ENCODE measurements at places on chromosomes 5 and 9. TPM values are rescaled to one million over a fixed set of nuclear protein-coding genes. Genes with fewer than 3 reads are reported as not detected.

- no peak overlapping the region for H3K4me3 ChIP-seq
- H3K4me1 ChIP-seq, result no peaks in the 10 kb centered on the region
- H3K36me3 ChIP-seq, result no peaks in the 10 kb centered on the region
- DNase-seq, result no peak
- H3K27ac ChIP-seq, result no peak overlapping the region
- H3K27me3 ChIP-seq, result peaks cover 35% of the 10 kb centered on the region
Observed at GRCh38 chr5:52334367-52334766, 453.3 kb upstream of the ITGA1 start.

DNA sequence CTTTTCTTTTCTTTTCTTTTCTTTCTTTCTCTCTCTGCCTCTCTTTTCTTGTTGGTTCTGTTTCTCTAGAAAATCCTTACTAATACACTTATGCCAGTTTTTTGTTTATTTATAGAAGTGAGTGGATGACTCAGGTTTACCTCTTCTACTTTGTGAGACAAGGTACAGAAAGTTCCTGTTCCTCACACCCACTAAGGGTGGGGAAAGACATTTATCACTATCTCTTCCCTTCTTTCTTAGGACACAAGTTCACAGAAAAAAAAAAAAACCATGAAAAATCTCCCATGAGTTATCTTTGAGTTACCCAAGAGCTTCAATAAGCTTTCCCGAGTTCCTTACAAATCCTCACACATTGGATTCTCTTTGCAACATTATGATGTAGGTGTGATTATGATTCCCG, 60.9 kb upstream of the CD180 start:
- peak overlapping the region; percentile 22 for H3K4me3 ChIP-seq
- peaks cover 6% of the 10 kb centered on the region for H3K36me3 ChIP-seq
- DNase-seq, result peak; percentile 95
- peaks cover 44% of the 10 kb centered on the region for H3K4me1 ChIP-seq
- H3K27ac ChIP-seq, result peak overlapping the region; percentile 98
- no peaks in the 10 kb centered on the region for H3K27me3 ChIP-seq

- peak overlapping the region; percentile 70 for H3K27ac ChIP-seq
- H3K27me3 ChIP-seq, result no peaks in the 10 kb centered on the region
- peaks cover 6% of the 10 kb centered on the region for H3K36me3 ChIP-seq
- H3K4me3 ChIP-seq, result no peak overlapping the region
Observed at GRCh38 chr9:88583901-88584596, 49.1 kb downstream of the NXNL2 start.

GRCh38 chr9:127049044-127049443, 73.4 kb downstream of the ANGPTL2 start:
- H3K36me3 ChIP-seq, result no peaks in the 10 kb centered on the region
- no peaks in the 10 kb centered on the region for H3K27me3 ChIP-seq
- H3K27ac ChIP-seq, result peak overlapping the region; percentile 92
- DNase-seq, result peak; percentile 96
- peak overlapping the region; percentile 59 for H3K4me3 ChIP-seq

DNA sequence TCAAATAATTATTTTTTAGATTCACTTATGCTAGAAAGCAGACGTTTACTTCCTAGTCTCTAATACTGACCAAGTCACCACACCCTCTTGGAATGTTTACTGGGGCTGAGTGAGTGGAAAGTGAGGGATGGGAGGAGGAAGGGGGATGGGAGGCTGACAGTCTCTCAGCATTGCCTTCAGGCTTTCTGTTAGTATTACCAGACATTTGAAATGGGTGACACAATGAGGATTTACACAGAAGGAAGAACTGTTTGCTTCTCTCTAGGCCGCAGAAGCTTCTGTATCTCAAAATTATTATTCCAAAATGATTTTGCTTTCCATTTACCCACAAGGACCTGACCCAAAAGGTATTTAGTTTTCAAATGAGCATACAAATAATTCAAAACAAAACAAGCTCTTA, 232.8 kb upstream of the ZNF608 start:
- H3K4me1 ChIP-seq, result peaks cover 21% of the 10 kb centered on the region
- no peaks in the 10 kb centered on the region for H3K36me3 ChIP-seq
- DNase-seq, result no peak
- H3K4me3 ChIP-seq, result no peak overlapping the region

- no peak overlapping the region for H3K27ac ChIP-seq
- H3K4me3 ChIP-seq, result no peak overlapping the region
- H3K27me3 ChIP-seq, result no peaks in the 10 kb centered on the region
- no peak for DNase-seq
- no peaks in the 10 kb centered on the region for H3K36me3 ChIP-seq
Observed at GRCh38 chr9:93670208-93671019, 94.0 kb downstream of the PHF2 start.

- H3K4me3 ChIP-seq, result no peak overlapping the region
- H3K27me3 ChIP-seq, result peaks cover 49% of the 10 kb centered on the region
- H3K36me3 ChIP-seq, result no peaks in the 10 kb centered on the region
- H3K4me1 ChIP-seq, result peaks cover 6% of the 10 kb centered on the region
- no peak overlapping the region for H3K27ac ChIP-seq
Observed at GRCh38 chr9:37061768-37062167, 27.7 kb upstream of the PAX5 start.

- H3K4me1 ChIP-seq, result peaks cover 11% of the 10 kb centered on the region
- H3K27me3 ChIP-seq, result peaks cover 24% of the 10 kb centered on the region
- no peak overlapping the region for H3K27ac ChIP-seq
Observed at GRCh38 chr5:178115814-178116142, 2.4 kb downstream of the N4BP3 start.

- no peaks in the 10 kb centered on the region for H3K27me3 ChIP-seq
- no peak for DNase-seq
- H3K4me1 ChIP-seq, result no peaks in the 10 kb centered on the region
- H3K36me3 ChIP-seq, result no peaks in the 10 kb centered on the region
Observed at GRCh38 chr5:111556501-111556900, 44.2 kb upstream of the STARD4 start.

DNA sequence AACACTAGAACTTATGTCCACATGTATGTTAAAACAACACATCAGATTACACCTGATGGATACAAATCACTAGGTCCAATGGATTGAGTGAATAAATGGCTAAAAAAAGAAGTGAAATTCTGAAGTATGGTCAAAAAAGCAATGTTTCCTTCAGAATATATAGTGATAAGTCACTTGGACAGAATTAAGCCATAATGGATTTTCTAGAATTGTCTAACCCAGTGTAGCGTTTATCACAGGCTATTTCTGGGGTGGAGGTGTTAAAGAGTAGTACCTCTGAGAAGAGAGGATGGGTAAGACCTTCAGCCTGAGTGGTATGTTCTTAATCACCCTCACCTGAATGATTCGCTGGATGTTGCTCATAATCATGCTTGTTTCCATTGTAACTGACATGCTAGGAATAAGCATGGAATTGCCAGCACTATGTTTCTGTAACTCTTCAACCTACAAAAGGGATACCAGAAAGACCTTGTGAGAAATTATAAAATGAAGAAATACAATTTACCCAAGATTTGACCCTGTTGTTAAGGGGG, 33.2 kb downstream of the SLC31A2 start:
- H3K27me3 ChIP-seq, result no peaks in the 10 kb centered on the region
- H3K27ac ChIP-seq, result peak overlapping the region; percentile 85
- DNase-seq, result no peak
- no peak overlapping the region for H3K4me3 ChIP-seq
- H3K36me3 ChIP-seq, result peaks cover 70% of the 10 kb centered on the region

DNA sequence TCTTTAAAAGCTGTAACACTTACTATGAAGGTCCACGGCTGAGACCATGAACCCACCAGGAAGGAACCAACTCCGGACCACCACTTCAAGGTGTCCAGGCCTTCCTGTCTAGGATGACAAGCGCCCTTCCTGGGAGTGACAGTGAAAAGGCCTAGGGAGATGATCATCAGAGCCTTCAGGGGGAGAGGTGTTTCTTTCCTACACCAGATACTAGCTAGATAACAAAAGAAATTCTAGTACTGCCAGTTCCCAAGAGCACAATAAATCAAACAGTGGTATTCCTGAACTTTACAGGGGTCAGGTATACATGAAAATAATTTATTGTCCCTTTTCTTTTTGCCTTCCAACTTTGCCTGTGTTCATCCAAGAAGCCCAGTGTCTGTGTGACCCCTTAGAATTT, 94.2 kb upstream of the NFIL3 start:
- no peaks in the 10 kb centered on the region for H3K27me3 ChIP-seq
- H3K4me3 ChIP-seq, result no peak overlapping the region
- no peaks in the 10 kb centered on the region for H3K36me3 ChIP-seq
- no peaks in the 10 kb centered on the region for H3K4me1 ChIP-seq
- no peak for DNase-seq

The COL27A1 gene
- total RNA-seq, result 1.3 TPM

The BHMT2 gene
- total RNA-seq, result not detected

The DNM1 gene
- 2.0 TPM for total RNA-seq

The IFNA21 gene
- total RNA-seq, result not detected
